Immature natural killer cell (primary cell): ENCODE measurements at places on chromosomes 16 and 17. TPM values are rescaled to one million over a fixed set of nuclear protein-coding genes. Genes with fewer than 3 reads are reported as not detected.

Gene SDK2
- not detected for polyA plus RNA-seq

- no peak for DNase-seq
- no peak overlapping the region for H3K4me3 ChIP-seq
- H3K27me3 ChIP-seq: peaks cover 4% of the 10 kb centered on the region
- H3K27ac ChIP-seq: no peak overlapping the region
These were observed 112.7 kb downstream of the NPIPB5 start for GRCh38 chr16:22623351-22623781.

DNA sequence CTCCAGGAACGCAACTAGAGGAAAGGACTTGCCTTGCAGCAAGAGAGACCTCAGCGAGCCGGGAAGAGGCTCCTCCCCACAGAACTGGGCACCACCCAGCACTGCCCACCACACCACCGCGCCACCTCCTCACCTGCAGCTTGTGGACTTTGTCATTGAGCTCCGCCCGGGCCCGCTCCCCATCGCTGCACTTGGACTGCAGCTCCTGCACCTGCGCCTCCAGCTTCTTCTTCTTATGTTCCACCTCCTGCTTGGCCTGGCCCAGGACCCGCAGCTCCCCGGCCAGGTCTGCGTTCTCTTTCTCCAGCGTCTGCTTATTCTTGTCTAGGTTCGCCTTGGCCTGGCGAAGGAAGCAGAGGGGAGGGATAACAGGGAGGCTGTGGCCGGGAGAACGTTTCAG, 76.7 kb downstream of the NDE1 start:
- H3K4me3 ChIP-seq: no peak overlapping the region
- H3K4me1 ChIP-seq: no peaks in the 10 kb centered on the region
- peaks cover 10% of the 10 kb centered on the region for H3K36me3 ChIP-seq
- H3K27me3 ChIP-seq: peaks cover 2% of the 10 kb centered on the region
- no peak for DNase-seq
- H3K27ac ChIP-seq: no peak overlapping the region

GRCh38 chr17:46082257-46082656, 83.2 kb downstream of the STH start:
- H3K36me3 ChIP-seq: no peaks in the 10 kb centered on the region
- H3K27me3 ChIP-seq: no peaks in the 10 kb centered on the region
- no peak for DNase-seq
- H3K4me1 ChIP-seq: peaks cover 48% of the 10 kb centered on the region

- H3K4me3 ChIP-seq: no peak overlapping the region
- no peaks in the 10 kb centered on the region for H3K4me1 ChIP-seq
- H3K27me3 ChIP-seq: no peaks in the 10 kb centered on the region
- no peak for DNase-seq
These were observed 295.5 kb upstream of the EEF2KMT start for GRCh38 chr16:5393070-5393469.

Gene PKMYT1
- polyA plus RNA-seq: 3.2 TPM

GRCh38 chr16:554640-555365, 5.4 kb upstream of the PRR35 start:
- DNase-seq: no peak
- no peak overlapping the region for H3K27ac ChIP-seq
- H3K27me3 ChIP-seq: no peaks in the 10 kb centered on the region
- no peak overlapping the region for H3K4me3 ChIP-seq

Gene FZD2
- 3.3 TPM for polyA plus RNA-seq

GRCh38 chr16:22300427-22301071, 3.3 kb downstream of the POLR3E start:
- no peak overlapping the region for H3K4me3 ChIP-seq
- H3K27ac ChIP-seq: peak overlapping the region; percentile 48
- DNase-seq: peak; percentile 21
- H3K4me1 ChIP-seq: peaks cover 40% of the 10 kb centered on the region
- H3K36me3 ChIP-seq: peaks cover 3% of the 10 kb centered on the region

DNA sequence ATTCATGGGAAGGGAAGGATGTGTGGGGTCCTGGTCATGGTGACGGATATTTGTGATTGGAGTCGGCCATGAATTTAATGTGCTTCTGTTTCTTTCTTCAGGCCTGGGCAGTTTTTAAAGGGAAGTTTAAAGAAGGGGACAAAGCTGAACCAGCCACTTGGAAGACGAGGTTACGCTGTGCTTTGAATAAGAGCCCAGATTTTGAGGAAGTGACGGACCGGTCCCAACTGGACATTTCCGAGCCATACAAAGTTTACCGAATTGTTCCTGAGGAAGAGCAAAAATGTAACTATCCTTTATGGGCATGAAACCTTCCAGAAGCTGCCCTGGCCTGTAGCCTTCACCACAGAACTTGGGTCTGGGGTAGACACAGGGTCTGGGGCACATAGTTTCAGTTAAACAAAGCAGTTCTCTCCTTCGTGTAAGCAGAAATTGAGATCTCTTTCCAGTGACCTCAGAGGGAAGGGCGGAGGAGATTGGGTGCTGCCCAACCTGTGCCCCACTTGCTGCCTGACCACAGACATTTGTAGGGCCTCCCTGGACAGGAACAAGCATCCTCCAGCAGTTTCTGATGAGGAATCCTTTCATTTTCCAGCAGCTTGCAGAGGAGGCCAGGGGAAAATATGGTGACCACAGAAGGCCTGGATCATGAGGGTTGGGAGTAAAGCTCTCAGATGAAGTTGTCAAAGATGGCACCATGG, 10.1 kb downstream of the IRF8 start:
- peak overlapping the region; percentile 81 for H3K27ac ChIP-seq
- H3K36me3 ChIP-seq: peaks cover 86% of the 10 kb centered on the region
- peaks cover 67% of the 10 kb centered on the region for H3K4me1 ChIP-seq
- no peak for DNase-seq
- H3K27me3 ChIP-seq: peaks cover 2% of the 10 kb centered on the region

Gene KRT32
- not detected for polyA plus RNA-seq

GRCh38 chr16:10601444-10602408, 21.3 kb upstream of the EMP2 start:
- no peaks in the 10 kb centered on the region for H3K4me1 ChIP-seq
- no peak overlapping the region for H3K27ac ChIP-seq
- peaks cover 10% of the 10 kb centered on the region for H3K27me3 ChIP-seq
- no peak overlapping the region for H3K4me3 ChIP-seq
- DNase-seq: no peak

DNA sequence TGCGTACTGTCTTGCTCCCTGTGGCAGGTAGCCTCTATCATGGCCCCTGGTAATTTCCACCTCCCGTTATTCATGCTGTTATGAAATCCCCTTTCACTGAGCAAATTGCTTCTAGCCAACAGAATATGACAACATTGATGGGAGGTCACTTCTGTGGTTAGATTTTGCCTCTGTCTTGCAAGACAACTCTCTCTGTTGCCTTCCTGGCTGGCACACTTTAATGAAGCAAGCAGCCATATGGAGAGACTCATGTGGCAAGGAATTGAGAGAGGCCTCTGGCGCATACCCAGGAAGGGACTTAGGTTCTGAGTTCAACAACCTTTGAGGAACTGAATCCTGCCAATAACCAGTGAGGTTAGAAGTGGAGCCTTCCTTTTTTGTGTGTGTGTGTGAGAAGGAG, 51.8 kb upstream of the GPRC5B start:
- DNase-seq: no peak
- H3K4me3 ChIP-seq: no peak overlapping the region
- no peaks in the 10 kb centered on the region for H3K36me3 ChIP-seq
- H3K27ac ChIP-seq: no peak overlapping the region

GRCh38 chr16:68704232-68704867, 32.7 kb upstream of the CDH1 start:
- H3K36me3 ChIP-seq: no peaks in the 10 kb centered on the region
- H3K4me3 ChIP-seq: no peak overlapping the region
- peak; percentile 24 for DNase-seq
- H3K27me3 ChIP-seq: no peaks in the 10 kb centered on the region

- no peaks in the 10 kb centered on the region for H3K36me3 ChIP-seq
- no peak overlapping the region for H3K27ac ChIP-seq
- peaks cover 9% of the 10 kb centered on the region for H3K27me3 ChIP-seq
- H3K4me3 ChIP-seq: no peak overlapping the region
These were observed 14.8 kb upstream of the GRIN2A start for GRCh38 chr16:10196999-10197398.
